Gastrocnemius medialis (tissue), 4 donors: ENCODE measurements at places on chromosomes 4 and X. TPM values are rescaled to one million over a fixed set of nuclear protein-coding genes. Genes with fewer than 3 reads are reported as not detected.

- no peak for DNase-seq
Measured at GRCh38 chr4:104625706-104626105, 131.0 kb upstream of the CXXC4 start.

DNA sequence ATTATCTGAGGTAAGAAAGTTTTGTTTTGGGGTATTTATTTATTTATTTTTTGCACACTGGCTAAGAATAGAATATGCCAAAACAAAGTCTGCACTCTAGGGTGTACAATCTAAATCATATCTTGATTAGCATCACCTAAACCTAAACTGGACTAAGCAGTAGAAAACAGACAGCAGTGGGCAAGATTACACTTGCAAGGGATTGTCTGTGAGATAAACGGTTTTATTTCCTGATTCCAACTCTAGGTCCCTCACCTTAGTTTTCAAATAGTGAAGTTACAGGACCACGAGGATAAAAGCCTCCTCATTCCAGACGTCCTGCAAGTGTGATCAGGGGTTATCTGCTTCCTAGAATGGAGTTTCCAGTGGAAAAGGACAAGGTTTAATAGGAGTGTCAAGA, 86.1 kb downstream of the SH3RF1 start:
- no peak for DNase-seq

DNA sequence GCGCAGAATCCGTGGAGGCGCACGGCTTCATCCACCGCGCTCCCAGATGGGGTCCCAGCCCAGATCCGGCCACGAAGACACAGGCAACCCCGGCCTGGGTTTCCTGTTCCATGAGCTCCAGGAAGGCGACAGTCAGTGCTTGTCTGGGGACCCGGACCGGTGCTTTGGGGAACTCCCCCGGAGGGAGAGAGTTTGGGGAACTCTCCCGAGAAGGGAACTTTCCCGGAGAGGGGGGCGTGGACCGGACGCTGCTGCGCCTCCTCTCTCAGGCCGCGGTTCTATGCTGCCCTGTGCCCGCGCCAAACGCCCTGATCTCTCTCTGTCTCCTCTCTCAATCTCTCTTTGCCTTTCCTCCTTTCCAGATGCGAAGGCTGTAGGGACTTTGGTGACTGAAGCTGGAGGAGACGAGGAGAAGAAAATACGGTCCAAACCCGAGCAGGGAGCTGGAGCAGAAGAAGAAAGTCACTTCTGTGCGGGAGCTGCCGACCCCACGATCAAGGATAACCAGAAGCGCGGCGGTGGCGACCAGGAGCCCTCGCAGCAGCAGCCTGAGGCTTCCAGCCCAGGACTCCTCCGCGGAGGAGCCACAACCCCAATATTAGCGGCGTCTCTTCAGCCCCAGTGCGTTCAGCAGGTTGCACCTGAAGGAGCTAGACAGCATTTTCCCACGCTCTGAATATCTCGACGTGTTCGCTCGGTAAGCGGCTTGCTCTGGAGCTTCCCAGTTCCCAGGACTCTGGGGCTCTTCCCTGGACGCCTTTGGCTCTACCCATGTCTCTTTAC, 47.6 kb upstream of the NKAP start:
- DNase-seq: no peak

DNA sequence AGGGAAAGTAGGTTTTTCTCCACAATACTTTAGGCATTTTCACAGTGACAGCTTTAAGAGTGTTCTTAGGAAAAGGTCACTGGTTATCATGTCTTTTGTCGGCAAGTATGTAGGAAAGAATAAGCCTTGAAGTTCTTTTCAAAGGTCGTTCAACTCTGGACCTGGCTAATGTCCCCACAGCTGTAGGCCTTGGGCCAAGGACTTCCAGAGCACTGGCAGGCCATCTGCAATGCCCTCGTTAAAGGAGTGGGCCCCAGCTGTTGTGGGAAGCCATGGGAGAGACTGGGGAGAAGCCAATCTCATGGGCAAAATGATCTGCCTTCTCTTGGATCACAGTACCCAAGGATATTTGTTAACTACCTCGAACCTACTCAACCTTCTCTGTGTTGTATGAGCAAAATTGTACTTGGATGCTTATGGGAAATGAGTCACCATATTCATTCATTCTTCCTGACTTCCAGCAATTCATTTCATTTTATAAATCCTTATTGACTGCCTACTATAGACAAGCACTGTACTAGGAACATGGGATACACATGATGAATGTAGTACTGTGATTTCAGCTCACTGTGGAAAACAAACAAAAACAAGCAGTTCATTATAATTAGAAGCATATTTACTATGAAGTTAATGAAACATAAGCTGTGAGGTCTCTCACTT, 141.1 kb upstream of the KIT start:
- no peak for DNase-seq

- DNase-seq: no peak
Measured at GRCh38 chrX:46278572-46278971, 266.6 kb downstream of the ZNF674 start.

GRCh38 chr4:149031399-149031798, 589.2 kb upstream of the NR3C2 start:
- DNase-seq: no peak

Gene ABCE1
- total RNA-seq: 42.9 TPM

Gene PAK3
- total RNA-seq: 0.29 TPM

Gene FHDC1
- total RNA-seq: 0.49 TPM
